A172 (cell line): ENCODE measurements at places on chromosomes 16 and 17. TPM values are rescaled to one million over a fixed set of nuclear protein-coding genes. Genes with fewer than 3 reads are reported as not detected.

- peak; percentile 36 for DNase-seq
Measured at GRCh38 chr17:34820922-34821321, 140.3 kb downstream of the CCT6B start.

DNA sequence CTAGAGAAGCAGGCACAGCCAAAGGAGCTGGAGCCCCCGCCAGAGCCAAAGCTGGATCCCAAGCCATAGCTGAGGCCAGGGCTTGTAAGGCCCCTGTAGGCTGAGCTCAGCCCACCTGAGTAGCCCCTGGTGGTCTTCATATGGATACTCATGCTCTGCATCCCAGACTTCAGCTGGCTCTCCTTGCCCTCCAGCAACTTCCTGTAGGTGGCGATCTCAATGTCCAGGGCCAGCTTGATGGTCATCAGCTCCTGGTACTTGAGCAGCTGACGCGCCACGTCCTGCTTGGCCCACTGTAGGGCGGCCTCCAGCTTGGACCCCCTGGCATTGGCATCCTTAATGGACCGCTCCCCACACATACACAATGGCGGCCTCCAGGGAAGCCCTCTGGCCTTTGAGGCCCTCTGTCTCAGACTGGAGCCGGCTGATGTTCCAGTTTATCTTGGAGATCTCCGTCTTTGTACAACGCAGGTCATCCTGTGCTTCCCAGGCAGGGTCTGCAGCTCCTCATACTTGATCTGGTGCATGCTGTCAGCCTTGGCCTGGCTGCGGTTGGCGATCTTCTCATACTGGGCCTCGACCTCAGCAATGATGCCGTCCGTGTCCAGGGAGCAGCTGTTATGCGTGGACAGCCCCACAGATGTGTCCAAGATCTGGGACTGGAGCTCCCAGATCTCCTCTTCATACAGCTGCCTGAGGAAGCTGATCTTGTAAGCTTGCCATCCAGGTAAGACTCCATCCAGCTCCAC lies 28.9 kb downstream of the IKZF3 start:
- DNase-seq: no peak

DNA sequence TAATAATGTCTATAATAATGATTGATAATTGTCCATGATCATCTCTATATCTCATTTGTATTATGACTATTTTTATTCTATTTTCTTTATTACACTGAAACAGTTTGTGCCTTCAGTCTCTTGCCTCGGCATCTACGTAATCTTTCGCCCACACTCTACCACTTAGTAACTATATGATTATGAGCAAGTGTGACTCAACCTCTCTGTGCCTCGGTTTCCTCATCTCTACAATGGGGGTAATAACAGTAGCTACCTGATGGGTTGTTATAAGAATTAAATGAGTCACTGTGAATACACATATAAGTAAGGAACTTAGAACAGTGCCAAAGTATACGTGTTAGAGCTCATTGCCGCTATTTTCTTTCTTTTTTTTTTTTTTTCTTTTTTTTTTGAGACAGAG lies 3.7 kb upstream of the SLC16A11 start:
- DNase-seq: no peak

DNA sequence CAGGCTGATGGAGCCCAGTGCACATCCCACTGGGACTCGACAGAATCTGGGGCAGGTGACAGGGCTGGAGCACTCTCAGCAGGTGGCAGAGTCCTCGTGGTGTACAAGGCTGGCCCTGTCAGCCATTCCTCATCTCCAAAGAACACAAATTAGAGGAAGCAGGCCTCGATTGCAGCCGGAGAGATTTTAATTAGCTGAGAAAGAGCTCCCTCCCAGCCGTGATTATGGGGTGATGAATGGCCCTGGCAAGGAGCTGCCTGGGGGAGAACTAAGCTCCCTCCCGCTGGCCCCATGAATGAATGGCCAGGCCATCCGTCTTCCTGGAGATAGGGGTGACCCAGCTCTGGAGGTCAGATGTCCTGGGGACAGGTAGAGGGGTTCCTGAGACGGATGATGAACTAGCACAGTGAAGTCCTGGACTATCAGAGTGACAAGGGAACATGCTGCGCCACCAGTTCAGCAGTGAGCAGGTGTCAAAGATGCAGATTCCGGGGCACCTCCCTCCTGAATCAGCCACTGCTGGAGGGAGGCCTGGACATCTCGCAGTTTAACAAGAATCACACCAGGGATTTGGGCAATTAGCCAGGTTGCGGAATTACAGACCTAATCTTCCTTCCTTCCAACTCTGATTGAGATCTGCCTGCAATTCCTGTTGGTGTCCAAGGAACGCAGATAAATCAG lies 35.5 kb downstream of the PIMREG start:
- peak; percentile 71 for DNase-seq

DNA sequence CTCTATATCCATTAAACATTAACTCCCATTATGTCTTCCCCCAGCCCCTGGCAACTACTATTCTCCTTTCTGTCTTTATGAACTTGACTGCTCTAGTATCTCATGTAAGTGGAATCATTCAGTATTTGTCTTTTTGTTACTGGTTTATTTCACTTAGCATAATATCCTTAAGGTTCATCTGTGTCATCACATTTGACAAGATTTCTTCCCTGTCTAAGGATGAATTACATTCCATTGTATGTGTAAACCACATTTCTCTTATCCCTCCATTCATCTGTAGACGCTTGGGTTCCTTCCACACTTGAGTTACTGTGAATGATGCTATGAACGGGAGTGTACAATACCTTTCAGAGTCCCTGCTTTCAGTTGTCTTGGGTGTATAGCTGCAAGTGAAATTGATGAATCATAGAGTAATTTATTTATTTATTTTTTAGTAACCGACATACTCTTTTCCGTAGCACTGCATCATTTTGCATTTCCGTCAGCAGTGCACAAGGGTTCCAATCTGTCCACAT lies 399.7 kb upstream of the RBFOX1 start:
- DNase-seq: no peak

DNA sequence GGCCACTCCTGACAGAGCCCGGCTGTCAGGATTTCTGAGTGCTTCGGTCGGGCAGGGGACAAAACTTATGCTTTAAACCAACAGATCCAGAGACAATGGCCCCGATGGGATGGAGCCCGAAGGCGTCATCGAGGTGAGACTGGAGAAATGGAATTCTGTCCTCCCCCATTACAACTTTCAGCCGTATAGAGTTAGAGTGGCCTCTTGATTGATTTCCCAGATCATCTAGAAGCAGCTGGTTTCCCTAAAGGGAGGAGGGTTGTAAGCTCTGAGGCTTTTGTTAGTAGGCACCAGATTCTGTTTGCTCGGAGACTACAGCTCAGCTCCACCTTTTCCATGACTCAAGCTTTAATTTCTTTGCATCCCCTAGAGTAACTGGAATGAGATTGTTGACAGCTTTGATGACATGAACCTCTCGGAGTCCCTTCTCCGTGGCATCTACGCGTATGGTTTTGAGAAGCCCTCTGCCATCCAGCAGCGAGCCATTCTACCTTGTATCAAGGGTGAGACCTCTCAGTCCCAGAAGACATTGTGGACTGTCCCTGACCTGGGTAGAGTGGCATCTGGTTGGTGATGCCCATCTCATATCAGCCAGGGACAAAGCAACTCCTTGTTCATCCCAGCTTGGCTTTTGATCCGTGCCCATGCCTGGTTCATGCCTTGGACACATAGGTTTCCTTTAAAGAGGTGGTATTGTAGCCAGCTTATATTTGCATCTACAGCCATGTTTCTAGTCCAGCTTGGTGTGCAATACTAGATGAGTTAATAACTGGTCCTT lies 5.1 kb upstream of the CD68 start:
- DNase-seq: no peak

DNA sequence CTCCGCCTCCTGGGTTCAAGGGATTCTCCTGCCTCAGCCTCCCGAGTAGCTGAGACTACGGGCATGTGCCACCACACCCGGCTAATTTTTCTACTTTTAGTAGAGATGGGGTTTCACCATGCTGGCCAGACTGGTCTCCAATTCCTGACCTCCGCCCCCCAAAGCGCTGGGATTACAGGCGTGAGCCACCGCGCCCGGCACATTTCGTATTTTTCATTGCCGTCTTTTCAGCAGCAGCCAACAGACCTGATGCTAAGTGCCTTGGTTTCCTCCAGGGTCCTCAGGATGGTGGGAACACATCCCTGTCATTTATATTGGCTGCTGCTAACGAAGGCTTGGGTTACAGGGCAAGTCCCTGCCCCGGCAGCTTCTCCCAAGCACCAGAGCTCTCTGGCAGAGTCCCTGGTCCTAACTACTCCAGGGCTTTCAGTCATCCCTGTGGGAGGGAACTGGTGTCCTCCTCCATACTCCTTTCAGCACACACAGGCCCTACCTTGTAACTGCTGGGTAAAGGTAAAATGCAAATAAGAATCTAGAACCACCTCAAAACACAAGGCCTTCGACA lies 1.5 kb upstream of the RNF157 start:
- no peak for DNase-seq

- no peak for DNase-seq
Measured at GRCh38 chr17:19018600-19018950, 14.0 kb upstream of the FAM83G start.

DNA sequence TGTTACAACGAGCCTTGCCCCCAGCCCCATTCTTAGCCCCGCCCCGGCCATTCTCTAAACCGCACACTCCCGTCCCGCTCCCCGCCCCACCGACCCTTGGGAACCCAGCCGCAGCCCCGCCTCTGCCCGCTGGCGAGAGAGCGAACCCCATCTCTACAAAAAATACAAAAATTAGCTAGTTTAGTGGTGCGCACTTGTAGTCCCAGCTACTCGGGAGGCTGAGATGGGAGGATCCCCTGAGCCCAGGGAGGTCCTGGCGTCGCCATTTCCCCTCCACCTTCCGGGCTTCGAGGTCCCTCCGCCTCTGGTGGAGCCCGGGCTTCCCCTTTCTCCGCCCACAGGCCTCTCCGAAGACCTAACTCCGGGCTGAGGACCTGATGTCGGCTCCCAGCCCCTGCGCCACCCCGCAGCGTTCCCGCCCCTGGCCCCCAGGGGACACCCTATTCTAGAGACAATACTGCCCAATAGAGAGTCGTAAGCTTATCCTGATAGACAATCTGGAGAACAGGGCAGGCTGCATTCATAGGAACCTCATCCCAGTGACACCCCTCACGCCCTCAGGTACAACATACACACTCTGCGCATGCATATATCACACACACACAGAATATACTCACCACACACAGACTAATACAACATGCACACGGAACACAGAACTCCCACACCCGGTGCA lies 480 bp upstream of the PROCA1 start:
- no peak for DNase-seq

GRCh38 chr17:72566671-72567484 lies 446.1 kb downstream of the SOX9 start:
- DNase-seq: no peak

GRCh38 chr17:5557485-5557884 lies 26.8 kb downstream of the NLRP1 start:
- DNase-seq: no peak

DNA sequence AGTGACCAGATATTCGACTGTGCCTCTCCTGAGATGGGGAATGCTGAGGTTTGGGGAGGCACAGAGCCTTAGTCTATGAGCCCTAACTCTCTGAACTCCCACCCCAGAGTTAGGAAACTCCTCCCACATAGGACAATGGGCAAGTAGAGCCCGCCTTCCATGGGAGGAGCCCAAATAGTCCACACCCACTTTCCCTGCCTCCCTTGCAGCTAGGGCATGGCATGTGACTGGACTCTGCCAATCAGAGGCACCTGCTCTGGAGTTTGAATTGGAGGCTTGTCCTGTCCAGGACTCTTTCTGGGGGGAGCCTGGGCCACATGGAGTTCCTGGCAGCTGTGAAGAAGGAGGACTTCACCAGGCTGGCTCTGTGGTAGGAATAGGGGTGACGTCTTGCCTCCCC lies 48.4 kb downstream of the SOCS1 start:
- no peak for DNase-seq

- no peak for DNase-seq
Measured at GRCh38 chr16:26005336-26005735, 313.6 kb downstream of the HS3ST4 start.

GRCh38 chr16:4505356-4506147 lies 29.4 kb downstream of the HMOX2 start:
- no peak for DNase-seq

The ADCY9 gene
- total RNA-seq: 13.4 and 16.0 TPM in 2 replicates

The MYH13 gene
- not detected in 2 replicates for total RNA-seq

The SUZ12 gene
- 47.5 and 52.4 TPM in 2 replicates for total RNA-seq

The CTF1 gene
- 1.9 and 2.3 TPM in 2 replicates for total RNA-seq

The TEX14 gene
- 0.02 and 0.19 TPM in 2 replicates for total RNA-seq

The OR1F1 gene
- total RNA-seq: not detected in 2 replicates
